GM23338 (cell line): ENCODE measurements at places on chromosomes 5 and 9. TPM values are rescaled to one million over a fixed set of nuclear protein-coding genes. Genes with fewer than 3 reads are reported as not detected.
A peak's percentile ranks its signal among the peaks of the same experiment; 100 is the strongest.

GRCh38 chr9:121765021-121765950 lies 113.9 kb downstream of the DAB2IP start:
- no peak overlapping the region for H3K4me3 ChIP-seq
- DNase-seq = no peak
- no peak overlapping the region; the same call in 1 of the 2 replicates for H3K27ac ChIP-seq
- H3K27me3 ChIP-seq = no peaks in the 10 kb centered on the region
- H3K36me3 ChIP-seq = peaks cover 10% of the 10 kb centered on the region; the same call in 1 of the 2 replicates
- no peaks in the 10 kb centered on the region for H3K4me1 ChIP-seq

GRCh38 chr9:18688581-18689565 lies 214.9 kb downstream of the ADAMTSL1 start:
- no peak overlapping the region for H3K27ac ChIP-seq
- no peaks in the 10 kb centered on the region for H3K4me1 ChIP-seq
- H3K36me3 ChIP-seq = no peaks in the 10 kb centered on the region
- no peak for DNase-seq

- no peak for DNase-seq
- no peaks in the 10 kb centered on the region for H3K36me3 ChIP-seq
- no peak overlapping the region for H3K27ac ChIP-seq
- H3K27me3 ChIP-seq = peaks cover 91% of the 10 kb centered on the region
- H3K4me3 ChIP-seq = peak overlapping the region; percentile 60
Measured at GRCh38 chr5:181060231-181060590, 20.1 kb downstream of the BTNL9 start.

GRCh38 chr9:357560-357959 lies 142.9 kb downstream of the DOCK8 start:
- H3K36me3 ChIP-seq = no peaks in the 10 kb centered on the region
- H3K27me3 ChIP-seq = no peaks in the 10 kb centered on the region
- DNase-seq = no peak

Gene DRD1
- 0.14 TPM in 1 of 2 replicates, not detected in the other for total RNA-seq

GRCh38 chr5:154588091-154588774 lies 110.2 kb upstream of the HAND1 start:
- no peak overlapping the region for H3K4me3 ChIP-seq
- no peaks in the 10 kb centered on the region for H3K27me3 ChIP-seq
- no peak overlapping the region for H3K27ac ChIP-seq
- H3K4me1 ChIP-seq = no peaks in the 10 kb centered on the region
- DNase-seq = no peak

Gene NUTM2F
- total RNA-seq = 0.45 TPM in 1 of 2 replicates, not detected in the other

Gene SLC34A3
- total RNA-seq = not detected in 2 replicates

DNA sequence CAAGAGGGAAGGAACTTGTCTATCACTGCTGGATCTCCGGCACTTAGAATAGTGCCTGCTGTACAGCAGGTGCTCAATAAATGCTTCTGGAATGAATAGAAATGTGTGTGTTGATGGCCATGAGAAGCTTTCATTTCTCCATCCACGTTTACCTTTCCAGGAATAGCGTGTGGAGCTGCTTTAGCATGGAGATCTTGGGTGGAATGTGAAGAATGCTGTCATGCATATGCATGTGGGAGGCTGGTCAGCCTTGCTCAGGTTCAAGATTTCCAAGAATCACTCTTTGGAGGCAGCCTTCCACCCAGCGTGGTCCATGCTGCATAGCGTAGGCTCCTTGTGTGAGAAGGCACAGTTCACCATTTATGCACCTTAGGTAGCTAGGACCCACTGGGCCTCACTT lies 19.2 kb downstream of the COL15A1 start:
- no peak overlapping the region for H3K27ac ChIP-seq
- H3K4me3 ChIP-seq = no peak overlapping the region
- H3K27me3 ChIP-seq = no peaks in the 10 kb centered on the region
- H3K36me3 ChIP-seq = no peaks in the 10 kb centered on the region

Gene OGN
- not detected in 2 replicates for total RNA-seq

- no peaks in the 10 kb centered on the region for H3K27me3 ChIP-seq
- no peak overlapping the region for H3K27ac ChIP-seq
- 0 out of 2 replicates have a peak, but pooled peaks cover 4% of the 10 kb centered on the region for H3K4me1 ChIP-seq
- H3K4me3 ChIP-seq = no peak overlapping the region
- no peaks in the 10 kb centered on the region for H3K36me3 ChIP-seq
Measured at GRCh38 chr9:111978616-111979015, 82.0 kb downstream of the UGCG start.

Gene UAP1L1
- total RNA-seq = 5.5 and 8.1 TPM in 2 replicates

- no peak for DNase-seq
- H3K36me3 ChIP-seq = no peaks in the 10 kb centered on the region
- H3K4me1 ChIP-seq = no peaks in the 10 kb centered on the region
Measured at GRCh38 chr9:114256827-114257328, 66.0 kb upstream of the ORM1 start.

DNA sequence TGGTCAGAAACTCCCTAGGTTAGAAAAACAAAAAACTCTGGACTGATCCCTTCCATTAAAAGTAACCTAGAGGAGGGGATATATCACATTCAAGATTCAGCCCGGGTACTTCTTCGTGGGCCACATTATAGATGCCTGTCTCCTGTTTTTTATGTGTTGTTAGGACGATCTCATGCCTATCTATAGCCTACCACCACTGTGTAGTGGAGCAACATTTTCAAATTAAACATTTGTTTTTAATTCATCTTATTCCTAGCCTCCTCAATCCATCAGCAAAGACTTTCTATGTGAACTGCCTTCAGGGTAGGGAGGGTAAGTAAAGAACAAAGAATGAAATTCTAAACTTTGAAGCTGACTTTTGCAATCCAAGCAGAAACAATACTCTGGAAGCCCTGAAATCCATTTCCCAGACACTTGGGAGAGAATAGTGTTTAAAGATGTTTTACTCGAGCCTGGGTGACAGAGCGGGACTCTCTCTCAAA lies 379.4 kb downstream of the ANXA1 start:
- H3K27me3 ChIP-seq = no peaks in the 10 kb centered on the region
- peaks cover 16% of the 10 kb centered on the region; the same call in 1 of the 2 replicates for H3K4me1 ChIP-seq
- H3K27ac ChIP-seq = no peak overlapping the region
- H3K4me3 ChIP-seq = no peak overlapping the region
- H3K36me3 ChIP-seq = no peaks in the 10 kb centered on the region

- no peak overlapping the region for H3K27ac ChIP-seq
- H3K4me3 ChIP-seq = no peak overlapping the region
- peak; percentile 73 for DNase-seq
- peaks cover 7% of the 10 kb centered on the region for H3K4me1 ChIP-seq
- peaks cover 12% of the 10 kb centered on the region; the same call in 1 of the 2 replicates for H3K36me3 ChIP-seq
Measured at GRCh38 chr9:114288193-114289091, 34.5 kb upstream of the ORM1 start.

GRCh38 chr5:98963019-98963418 lies 34.2 kb upstream of the CHD1 start:
- DNase-seq = peak; percentile 76
- peaks cover 12% of the 10 kb centered on the region; the same call in 1 of the 2 replicates for H3K27me3 ChIP-seq
- H3K36me3 ChIP-seq = no peaks in the 10 kb centered on the region
- H3K27ac ChIP-seq = no peak overlapping the region

- H3K27me3 ChIP-seq = no peaks in the 10 kb centered on the region
- DNase-seq = no peak
- peaks cover 17% of the 10 kb centered on the region; the same call in 1 of the 2 replicates for H3K4me1 ChIP-seq
- no peaks in the 10 kb centered on the region for H3K36me3 ChIP-seq
- H3K4me3 ChIP-seq = no peak overlapping the region
Measured at GRCh38 chr9:121714075-121714705, 62.8 kb downstream of the DAB2IP start.

DNA sequence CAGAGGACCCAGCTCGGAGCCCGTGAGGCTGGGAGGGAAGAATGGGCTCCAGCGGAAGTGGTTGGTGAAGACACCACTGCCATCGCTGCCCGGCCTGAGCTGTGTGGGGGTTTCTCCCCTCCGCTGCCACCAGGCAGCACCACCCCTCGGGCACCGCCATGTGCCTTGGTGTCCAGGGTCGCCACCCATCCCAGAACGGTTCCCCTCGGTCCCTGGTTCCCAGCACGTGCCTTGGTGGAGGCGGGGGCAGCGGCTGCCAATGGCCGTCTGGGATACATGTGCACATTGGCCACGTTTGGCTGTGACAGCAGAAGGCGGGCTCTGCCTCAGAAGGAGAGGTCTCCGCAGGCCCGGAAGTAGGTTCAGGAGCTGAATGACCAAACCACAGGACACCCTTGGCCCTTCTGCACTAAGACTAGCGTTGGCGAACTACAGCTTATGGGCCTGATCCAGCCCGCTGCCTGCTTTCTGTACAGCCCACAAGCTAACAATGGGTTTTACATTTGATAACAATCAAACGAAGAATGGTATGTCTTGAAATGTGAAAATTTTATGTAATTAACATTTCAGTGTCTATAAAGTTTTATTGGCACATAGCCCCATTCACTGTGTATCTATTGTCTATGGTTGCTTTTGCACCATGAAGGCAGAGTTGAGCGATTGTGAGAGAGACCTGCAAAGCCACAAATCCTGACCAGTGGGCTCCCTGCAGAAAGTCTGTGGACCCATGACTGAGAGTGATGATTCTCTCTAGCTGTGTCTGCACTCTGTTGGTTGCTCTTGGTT lies 91.7 kb upstream of the RAPGEF1 start:
- H3K27me3 ChIP-seq = no peaks in the 10 kb centered on the region
- H3K4me3 ChIP-seq = no peak overlapping the region
- DNase-seq = no peak
- peaks cover 7% of the 10 kb centered on the region; the same call in 1 of the 2 replicates for H3K4me1 ChIP-seq

Gene AK6
- total RNA-seq = 37.3 and 62.5 TPM in 2 replicates

DNA sequence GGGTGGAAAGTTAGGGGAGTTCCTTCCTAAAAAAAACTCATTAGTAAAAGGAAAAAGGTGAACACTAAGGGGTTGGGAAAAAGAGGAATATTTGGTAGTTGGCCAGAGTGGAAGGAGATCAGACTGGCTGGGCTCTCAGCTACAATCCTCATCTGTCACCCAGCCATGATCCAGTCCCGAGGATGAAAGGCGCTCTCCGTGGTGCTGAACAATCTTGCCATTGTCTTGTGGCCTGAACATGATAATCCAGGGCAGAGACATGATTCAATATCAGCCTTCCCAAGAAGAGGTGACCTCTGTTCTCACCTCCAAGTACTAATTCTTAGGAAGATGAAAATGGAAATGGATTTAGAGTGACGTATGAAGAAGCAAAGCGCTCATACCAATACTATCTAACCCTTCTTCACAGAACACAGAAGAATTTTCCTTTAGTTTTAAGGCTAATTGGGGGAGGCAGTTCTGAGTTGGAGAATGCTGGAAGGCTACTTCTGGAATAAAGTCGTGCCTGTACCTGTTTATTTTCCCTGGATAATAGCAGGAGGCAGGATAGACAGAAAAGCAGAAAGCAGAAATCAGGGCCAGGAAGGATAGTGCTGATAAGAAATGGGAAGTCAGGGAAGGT lies 36.6 kb upstream of the MYORG start:
- no peaks in the 10 kb centered on the region for H3K36me3 ChIP-seq
- no peak overlapping the region for H3K4me3 ChIP-seq
- H3K27ac ChIP-seq = no peak overlapping the region
- H3K4me1 ChIP-seq = no peaks in the 10 kb centered on the region
- H3K27me3 ChIP-seq = no peaks in the 10 kb centered on the region

DNA sequence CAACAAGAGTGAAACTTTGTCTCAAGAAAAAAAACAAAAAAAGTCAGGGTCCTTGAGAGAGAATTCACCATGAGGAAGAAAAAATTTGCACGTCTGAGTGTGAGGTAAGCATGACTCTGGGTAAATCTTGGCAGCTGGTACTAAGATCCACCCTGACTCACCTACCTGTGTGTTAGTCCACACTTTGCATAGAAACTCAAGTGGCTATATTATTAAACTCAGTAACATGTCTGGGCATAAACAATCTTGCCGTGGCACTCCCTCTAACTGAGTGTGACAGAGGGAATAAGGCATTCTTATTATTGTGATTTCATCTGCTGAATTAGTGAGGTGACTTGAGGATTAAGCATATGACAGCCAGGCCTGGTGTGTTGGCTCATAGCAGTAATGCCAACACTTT lies 259.4 kb upstream of the VLDLR start:
- H3K4me1 ChIP-seq = peaks cover 19% of the 10 kb centered on the region
- no peak for DNase-seq
- H3K27me3 ChIP-seq = no peaks in the 10 kb centered on the region
- H3K27ac ChIP-seq = no peak overlapping the region
- H3K36me3 ChIP-seq = no peaks in the 10 kb centered on the region
- no peak overlapping the region for H3K4me3 ChIP-seq

Gene CAVIN4
- 6.0 and 7.9 TPM in 2 replicates for total RNA-seq

DNA sequence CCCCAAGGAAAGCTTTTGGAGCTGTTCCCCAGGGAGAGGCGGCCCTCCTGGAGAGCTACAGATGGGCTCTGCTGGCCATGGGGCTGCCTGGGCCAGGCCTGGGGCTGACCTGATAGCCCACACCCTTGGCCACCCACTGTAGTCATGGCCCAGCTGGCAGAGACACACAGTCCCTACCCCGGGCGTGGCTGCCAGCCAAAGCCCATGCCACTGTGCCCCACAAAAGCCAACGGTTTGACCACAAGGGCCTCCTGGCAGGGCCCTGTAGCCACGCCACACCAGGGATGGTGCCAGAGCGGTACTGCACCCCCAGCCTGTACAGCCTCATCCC lies 15.2 kb downstream of the NACC2 start:
- no peak for DNase-seq
- no peak overlapping the region for H3K27ac ChIP-seq
- H3K4me3 ChIP-seq = no peak overlapping the region

DNA sequence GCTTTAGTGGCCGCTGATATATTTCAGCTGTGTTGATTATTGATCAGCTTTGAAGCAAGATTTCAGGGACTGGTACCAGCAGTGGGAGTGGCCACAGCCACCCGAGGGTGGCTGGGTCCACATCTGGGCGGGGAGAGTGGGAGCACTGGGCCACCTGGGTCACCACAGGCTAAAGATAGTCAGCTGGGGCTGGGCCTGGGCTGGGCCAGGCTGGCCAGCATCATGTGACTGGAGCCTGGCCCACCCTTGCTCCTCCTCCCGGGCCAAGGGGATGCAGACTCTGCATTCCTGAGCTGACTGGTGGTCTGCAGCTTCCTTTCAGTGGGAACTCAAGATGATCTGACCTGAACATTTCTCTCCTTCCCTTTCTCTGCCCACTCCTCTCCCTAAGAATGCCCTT lies 27.1 kb downstream of the LARP1 start:
- H3K27ac ChIP-seq = 0 out of 2 replicates have a peak overlapping the region, but pooled peaks have one; percentile 86
- H3K36me3 ChIP-seq = no peaks in the 10 kb centered on the region
- peaks cover 88% of the 10 kb centered on the region for H3K4me1 ChIP-seq
- H3K4me3 ChIP-seq = 0 out of 2 replicates have a peak overlapping the region, but pooled peaks have one; percentile 13
- no peaks in the 10 kb centered on the region for H3K27me3 ChIP-seq
- DNase-seq = peak; percentile 48

- peak overlapping the region; percentile 57 for H3K4me3 ChIP-seq
- peak; percentile 59 for DNase-seq
Measured at GRCh38 chr5:40681363-40682153, 1.8 kb downstream of the PTGER4 start.

DNA sequence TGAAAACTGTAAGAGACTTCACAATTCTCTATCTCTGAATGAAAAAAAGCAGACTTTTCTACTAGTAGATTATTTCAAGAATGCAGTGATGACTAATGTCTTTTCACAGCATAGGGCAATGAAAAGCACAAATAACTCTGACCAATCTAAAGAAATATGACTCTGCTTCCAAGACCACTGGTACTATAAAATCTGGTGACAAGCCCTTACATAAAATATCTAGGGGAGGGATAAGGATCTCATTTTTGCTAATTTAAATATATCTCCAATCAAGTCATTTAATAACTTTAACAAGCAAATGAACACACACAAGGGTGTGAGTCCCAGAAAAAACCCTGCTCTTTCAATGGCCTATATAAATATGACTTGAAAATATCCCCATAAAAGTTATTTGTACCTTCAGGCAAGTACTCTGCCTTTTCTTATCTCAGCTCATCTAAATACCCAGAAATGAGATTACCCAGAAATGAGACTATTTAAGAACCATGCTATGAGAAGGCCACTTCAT lies 105.2 kb downstream of the GNAQ start:
- no peak overlapping the region for H3K27ac ChIP-seq
- H3K27me3 ChIP-seq = no peaks in the 10 kb centered on the region
- H3K4me3 ChIP-seq = no peak overlapping the region
- no peak for DNase-seq
- H3K36me3 ChIP-seq = no peaks in the 10 kb centered on the region
- H3K4me1 ChIP-seq = 0 out of 2 replicates have a peak, but pooled peaks cover 4% of the 10 kb centered on the region

Gene MPDZ
- 37.0 and 43.1 TPM in 2 replicates for total RNA-seq

Gene GARIN3
- total RNA-seq = not detected in 2 replicates
